Aorta (tissue), 5 donors: ENCODE measurements at places on chromosomes 2 and 18. TPM values are rescaled to one million over a fixed set of nuclear protein-coding genes. Genes with fewer than 3 reads are reported as not detected.

DNA sequence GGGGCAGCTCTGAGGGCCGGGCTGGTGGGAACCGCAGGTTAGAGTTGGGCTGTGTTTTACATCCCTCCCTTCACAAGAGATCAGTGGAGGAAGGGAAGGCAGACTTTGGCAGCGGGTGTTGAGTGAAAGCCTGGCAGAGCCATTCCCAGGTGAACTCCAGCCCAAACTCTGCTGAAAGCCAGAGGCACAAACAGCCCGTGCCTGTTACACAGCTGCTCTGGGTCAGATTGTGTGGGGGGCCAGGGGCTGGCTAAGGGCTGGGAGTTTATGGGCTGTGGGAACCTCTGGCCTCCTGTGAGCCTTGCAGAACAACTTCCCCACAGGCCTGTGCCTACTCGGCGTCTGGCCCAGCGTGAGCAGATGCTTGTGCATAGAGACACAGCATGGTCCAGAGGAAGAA lies 286.8 kb downstream of the CLIP4 start:
- no peak for DNase-seq

CCDC74A gene
- total RNA-seq, result 5.3 TPM

ZNF521 gene
- 26.4 TPM for total RNA-seq

CHRND gene
- total RNA-seq, result not detected

CCDC85A gene
- total RNA-seq, result 2.7 TPM

DNA sequence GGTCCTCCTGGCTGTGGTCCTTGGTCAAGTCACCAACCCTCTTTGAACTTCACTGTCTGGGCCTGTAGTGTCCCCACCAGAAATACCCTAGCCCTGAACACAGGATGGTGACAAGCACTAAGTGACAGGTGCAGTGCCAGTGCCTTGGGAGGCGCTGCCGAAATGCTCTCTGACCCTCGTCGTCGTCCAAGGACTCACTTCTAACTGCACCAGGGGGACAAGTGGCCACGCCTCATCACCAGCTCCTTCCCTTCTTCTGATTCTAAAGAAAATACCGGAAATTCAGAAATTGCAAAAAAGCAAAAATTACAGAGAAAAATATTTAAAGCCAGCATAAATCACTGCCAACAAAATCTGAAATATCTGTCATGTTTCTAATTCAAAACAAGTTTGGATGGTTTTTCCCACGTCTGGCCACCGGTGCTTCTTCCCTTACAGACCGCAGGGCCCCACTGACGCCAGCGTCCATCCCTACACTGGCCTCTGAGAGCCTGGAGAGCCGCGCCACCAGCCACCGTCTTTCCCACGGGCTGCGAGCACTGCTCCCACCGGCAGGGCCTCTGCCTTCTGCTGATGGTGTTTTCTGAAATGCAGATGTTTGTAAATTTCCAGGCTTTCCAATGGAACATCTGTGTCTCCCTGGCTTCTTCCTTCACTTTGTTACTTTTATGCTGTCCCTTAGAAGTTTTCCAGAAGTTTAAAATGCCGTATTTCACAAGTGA lies 37.4 kb upstream of the GPC1 start:
- peak; percentile 65 for DNase-seq

MRPL53 gene
- total RNA-seq, result 56.6 TPM

- no peak for DNase-seq
Observed at GRCh38 chr2:27771202-27771547, 344 bp upstream of the MRPL33 start.

DNA sequence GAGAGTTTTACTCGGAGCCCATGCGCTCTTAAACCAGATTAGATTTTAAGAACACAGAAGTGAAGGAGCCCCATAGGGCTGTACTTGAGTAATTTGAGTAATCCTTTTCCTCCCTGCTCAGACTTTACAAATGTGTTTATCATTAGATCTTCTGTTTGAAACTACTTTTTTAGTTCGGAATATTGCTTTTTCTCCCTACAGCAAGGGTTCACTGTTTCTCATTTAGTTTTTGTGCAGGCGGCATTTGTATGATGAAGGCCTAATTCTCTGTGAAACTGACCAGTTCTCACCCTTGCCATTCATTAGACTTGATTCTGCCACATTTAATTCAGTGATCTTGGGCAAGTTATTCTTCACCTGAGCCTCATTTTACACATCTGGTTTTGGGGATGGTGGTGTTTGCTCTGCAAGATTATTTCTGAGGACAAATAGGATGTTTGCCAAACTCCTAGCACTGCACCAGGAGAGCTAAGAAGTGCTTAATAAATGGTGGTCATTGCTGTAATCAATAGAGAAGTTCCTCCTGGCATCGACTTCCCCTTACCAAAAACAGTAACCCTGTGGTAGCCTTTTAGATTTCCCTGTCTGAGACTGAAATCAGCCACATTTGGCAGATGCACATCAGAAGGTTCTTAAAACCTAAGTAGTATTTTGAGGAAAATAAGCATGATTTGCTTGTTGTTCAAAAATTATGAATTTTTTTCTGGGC lies 2.2 kb downstream of the B3GNT2 start:
- DNase-seq, result no peak

DNA sequence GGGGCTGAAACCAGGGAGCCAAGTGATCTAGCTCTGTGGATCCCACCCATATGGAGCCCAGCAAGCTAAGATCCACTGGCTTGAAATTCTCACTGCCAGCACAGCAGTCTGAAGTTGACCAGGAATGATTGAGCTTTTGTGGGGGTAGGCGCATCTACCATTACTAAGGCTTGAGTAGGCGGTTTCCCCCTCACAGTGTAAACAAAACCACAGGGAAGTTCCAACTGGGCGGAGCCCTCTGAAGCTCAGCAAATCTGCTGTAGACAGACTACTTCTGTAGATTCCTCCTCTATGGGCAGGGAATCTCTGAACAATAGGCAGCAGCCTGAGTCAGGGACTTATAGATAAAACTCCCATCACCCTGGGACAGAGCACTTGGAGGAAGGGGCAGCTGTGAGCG lies 96.7 kb downstream of the CCDC148 start:
- no peak for DNase-seq

DNA sequence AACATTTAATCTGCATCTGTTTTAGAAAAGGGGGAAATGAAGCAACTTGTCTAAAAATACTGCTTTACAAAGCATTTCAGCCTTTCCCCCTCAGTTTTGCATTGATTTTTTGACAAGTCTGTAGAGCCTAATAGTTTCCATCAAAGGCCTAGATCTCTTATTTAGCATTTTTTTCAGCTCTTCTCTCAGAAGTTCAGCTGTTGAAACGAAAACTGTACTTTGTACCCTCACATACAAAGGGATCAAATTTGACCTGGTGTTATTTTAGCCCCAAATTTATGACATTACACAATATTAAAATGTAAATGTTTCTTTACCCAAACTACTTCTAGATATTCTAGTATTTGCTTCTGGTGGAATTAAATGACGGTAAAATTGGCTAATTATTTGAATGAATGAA lies 13.0 kb downstream of the YPEL5 start:
- no peak for DNase-seq

CIDEA gene
- 0.57 TPM for total RNA-seq

DNA sequence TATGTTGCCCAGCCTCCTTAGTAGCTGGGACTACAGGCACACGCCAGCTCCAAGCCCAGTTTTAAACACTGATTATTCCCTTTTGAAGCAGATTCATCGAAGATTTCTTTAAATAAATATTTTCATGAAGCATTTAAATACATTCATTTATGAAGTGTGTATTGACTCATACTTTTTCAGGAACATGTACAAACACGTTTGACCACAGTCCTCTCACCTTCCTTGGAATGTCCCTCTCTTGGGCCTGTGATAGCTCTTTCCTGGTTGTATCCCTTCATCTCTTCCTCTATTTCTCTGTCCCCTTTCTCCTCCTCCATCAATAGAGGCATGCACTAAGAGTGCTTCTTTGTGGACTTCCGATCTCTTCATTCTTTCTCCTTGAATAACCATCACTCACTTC lies 2.5 kb downstream of the PSTPIP2 start:
- DNase-seq, result no peak

ANKRD30B gene
- not detected for total RNA-seq

TMEM178A gene
- total RNA-seq, result 2.0 TPM

MC2R gene
- total RNA-seq, result not detected

COL4A3 gene
- total RNA-seq, result 17.8 TPM

DNA sequence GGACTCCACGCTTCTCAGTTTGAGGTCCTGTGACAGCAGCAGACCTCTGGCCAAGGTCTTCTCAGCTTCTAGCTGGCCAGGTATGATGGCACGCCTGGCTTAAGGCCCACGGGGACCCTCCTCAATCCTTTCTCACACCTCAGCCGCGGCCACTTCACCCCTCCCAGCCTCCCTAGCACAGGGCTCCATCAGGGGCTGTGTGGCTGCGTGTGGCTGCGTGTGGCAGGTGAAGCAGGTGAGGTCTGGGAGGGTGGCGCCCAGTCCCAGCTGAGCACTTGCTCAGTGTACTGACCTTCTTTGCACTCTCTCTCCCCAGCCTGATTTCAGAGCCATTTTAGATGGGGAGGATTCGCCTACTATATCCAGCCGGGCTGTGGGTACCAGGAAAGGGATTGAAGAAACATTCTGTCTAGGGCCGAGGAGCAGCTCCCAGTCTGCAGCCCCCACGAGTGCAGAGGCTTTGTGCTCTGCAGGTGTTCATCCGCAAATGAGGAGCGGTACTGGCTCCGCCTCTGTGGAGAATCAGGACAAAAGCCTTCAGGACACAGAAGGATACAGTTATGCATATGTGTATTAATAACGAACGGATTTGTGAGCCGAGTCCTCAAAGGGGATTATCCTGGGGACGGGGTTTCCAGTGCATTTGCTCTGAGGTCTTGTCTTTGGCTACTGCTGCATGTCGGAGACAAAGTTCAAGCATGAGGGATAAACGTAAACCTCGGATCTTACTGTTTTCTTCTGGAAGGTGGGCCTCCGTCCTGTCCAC lies 236.9 kb upstream of the RAB6C start:
- DNase-seq, result no peak

CD28 gene
- 7.4 TPM for total RNA-seq

MPV17 gene
- total RNA-seq, result 68.7 TPM

DNA sequence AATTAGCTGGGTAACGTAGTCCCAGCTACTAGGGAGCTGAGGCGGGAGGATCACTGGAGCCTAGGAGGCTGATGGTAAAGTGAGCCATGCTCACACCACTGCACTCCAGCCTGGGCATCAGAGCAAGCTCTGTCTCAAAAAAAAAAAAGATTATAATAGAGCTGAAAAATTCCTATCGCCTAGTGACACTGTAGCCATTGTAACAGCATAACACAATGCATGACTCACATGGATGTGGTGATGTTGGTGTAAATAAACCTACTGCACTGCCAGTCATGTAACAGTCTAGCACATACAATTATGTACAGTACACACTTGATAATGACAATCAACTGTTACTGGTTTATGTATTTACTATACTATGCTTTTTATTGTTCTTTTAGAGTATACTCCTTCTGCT lies 39.6 kb downstream of the MGAT4A start:
- no peak for DNase-seq

DNA sequence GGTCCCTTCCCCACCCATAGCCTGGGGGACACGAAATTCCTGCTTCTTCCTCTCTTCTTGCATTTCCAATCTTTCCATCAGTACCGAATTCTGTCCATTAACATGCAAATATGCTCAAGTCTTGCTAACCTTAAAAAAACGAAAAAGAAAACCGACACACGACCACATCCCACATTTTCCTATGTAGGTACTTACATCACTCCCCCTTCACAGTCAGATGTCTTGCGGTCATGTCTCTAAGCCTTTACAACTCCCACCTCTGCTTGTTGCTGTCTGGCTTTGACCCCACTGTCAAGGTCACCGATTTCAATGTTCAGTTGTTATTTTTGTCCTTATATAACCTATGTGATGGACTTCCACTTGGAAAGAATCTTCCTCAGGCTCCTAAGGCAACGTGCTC lies 219.4 kb downstream of the NAPG start:
- no peak for DNase-seq

GRB14 gene
- total RNA-seq, result 5.1 TPM

GRCh38 chr2:172116107-172116506 lies 13.4 kb upstream of the DLX2 start:
- DNase-seq, result no peak

DNA sequence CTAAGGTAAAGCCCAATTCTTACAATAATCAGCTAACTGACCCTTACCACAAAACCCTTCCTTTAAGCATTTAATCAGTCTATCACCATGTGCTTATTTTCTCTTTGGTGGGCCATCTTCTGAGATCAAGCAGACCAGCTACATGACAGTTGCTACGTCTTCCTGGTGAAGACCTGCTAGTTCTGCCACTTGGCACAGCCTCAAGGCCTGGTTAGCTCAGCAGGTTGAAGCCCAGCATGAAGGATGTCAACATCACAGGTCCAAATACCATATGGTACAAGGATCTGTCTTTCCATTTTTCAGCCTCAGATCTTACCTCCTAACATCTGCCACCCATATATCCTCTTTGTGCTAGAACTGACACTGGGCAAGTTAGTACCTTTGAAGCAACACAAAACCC lies 636.9 kb downstream of the LRP1B start:
- DNase-seq, result no peak

DNA sequence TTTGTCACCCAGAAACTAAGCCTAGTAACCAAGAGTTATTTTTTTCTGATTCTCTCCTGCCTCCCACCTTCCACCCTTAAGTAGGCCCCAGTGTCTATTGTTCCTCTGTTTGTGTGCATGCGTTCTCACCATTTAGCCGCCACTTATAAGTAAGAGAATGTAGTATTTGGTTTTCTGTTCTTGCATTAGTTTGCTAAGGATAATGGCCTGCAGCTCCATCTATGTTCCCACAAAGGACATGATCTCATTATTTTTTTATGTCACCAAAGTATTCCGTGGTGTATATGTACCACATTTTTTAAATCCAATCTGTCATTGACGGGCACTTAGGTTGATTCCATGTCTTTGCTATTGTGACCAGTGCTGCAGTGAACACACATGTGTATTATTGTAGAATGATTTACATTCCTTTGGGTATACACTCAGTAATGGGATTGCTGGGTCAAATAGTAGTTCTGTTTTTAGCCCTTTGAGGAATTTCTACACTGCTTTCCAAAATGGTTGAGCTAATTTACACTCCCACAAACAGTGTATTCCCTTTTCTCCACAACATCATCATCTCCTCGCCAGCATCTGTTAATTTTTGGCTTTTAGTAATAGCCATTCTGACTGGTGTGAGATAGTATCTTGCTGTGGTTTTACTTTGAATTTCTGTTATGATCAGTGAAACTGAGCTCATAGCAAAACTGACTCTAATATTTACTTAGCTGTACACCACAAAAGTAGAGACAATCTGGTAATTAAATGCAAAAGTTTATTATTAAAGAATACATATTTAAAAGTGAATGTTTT lies 660.1 kb upstream of the SLC8A1 start:
- no peak for DNase-seq

DNA sequence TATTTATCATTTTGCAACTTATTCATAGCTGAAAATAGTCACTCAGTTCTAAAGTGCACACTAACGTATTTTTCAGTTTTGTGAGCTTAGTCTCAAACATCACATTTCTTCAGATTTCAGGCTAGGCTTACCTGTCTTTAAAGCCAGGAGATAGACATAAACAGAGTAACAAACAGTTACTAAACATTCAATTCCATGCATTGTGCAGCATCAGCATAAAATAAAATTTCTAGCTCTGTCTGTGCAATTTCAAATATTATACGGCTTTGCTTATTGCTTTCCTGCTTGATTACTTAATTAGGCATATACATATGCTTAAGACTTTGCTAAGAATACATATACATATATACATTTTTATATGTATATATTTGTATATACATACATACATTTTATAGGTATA lies 637.0 kb downstream of the NR4A2 start:
- DNase-seq, result no peak

- no peak for DNase-seq
Observed at GRCh38 chr2:44579115-44579836, 217.5 kb downstream of the CAMKMT start.

AGFG1 gene
- 82.9 TPM for total RNA-seq

CTNNA2 gene
- not detected for total RNA-seq

GRCh38 chr2:78063246-78064020 lies 541.3 kb upstream of the LRRTM4 start:
- no peak for DNase-seq

FHOD3 gene
- total RNA-seq, result 42.0 TPM

TUBA3E gene
- total RNA-seq, result not detected
